ENCODE measurements at places on chromosomes 2 and 18.

DNA sequence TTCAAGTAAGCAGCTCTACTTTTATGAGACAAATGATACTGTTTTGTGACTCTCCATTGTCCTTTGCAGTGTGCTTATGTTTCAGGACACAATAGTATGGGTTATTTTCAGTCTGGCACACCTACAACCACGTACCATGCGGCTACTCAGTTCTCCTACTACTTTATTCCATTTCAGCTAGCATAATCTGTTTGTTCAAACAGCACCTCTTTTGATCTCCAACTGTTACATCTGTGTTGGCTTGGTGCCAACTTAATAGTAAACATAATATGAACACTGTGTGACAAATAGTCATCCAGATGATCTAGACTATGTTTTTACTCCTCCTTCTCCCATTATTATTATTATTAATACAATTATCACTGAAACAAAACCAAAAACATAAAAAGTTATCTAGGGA lies 40.5 kb downstream of the MYO3B start:
- no peak for DNase-seq

GRCh38 chr2:102704531-102704930 lies 57.3 kb upstream of the TMEM182 start:
- no peak for DNase-seq

DNA sequence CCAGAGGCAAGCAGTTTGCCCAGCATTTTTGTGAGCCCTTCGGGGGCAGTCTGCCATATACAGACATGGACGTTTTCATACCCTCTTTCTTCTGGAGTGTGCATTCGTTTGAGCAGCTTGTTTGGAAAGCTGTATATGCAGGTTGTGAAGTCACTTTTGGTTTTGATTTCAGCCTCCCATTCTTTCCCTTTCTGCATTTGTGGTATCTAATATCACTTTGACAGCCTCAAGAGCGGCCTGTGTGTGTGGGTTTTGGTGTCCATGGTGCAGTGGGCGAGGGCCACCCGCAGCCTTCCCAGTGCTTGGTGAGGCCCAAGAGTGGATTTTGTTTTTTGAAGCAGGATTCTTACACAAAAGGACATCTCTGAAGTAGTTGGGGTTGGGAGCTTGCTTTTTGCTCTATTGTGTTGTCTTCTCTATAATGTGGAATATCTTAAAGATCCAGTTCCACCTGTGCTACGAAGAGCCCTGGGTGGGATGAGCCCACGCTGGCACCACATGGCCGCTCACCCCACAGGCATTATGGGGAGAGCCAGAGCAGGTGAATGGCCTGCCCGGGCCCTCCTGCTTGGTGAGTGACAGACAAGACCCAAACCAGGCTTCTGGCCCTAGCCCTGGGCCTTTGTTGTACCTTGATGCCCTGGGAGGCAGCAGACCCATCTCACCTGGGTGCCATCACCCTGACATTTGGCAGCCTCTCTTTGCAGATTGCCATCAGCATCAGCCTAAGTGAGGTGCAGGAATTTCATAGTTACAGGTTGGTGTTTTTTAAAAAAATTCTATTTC lies 29.5 kb downstream of the INPP4A start:
- no peak for DNase-seq

DNA sequence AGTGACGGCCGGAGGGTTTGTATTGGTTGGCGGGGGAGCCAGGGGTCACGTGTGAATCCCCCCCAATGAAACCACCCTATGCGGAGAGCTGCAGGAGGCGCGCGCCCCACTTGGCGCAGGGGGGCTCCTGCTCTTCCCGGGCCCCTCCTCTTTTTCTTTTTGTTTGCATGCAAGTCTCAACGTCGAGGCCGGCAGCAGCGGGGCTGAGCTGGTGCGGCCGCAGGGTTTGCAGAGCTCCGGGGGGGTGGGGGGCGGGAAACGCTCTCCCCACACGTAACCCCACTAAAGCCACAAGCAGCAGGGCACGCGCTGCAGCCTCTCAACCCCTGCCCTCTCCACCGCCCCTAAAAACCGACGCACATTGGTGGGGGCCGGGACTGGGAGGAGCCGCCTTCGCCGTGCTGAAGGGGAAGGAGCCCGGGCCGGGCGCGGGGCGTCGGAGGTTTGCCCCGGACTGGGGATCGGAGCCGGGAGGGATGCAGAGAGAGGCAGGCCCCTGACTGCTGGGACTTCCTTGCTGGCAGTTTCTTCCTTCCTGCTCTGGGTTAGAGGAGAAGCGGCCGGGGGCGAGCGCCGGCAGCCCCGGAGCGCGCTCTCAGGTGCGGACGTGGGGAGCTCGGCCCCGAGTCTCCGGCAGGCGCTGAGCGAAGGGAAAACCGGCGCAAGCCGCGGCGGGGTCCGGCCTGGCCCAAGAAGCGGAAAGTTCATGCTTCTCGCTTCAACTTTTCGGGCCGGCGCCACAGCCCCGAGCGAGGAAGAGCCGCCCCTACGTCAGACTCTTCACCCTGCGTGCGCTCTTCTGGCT lies 864 bp downstream of the LBH start:
- DNase-seq = no peak

- no peak for DNase-seq
These were observed 106.9 kb downstream of the GFPT1 start for GRCh38 chr2:69279931-69280681.
